ENCODE measurements at places on chromosomes 7 and 10. TPM values are rescaled to one million over a fixed set of nuclear protein-coding genes. Genes with fewer than 3 reads are reported as not detected.

DNA sequence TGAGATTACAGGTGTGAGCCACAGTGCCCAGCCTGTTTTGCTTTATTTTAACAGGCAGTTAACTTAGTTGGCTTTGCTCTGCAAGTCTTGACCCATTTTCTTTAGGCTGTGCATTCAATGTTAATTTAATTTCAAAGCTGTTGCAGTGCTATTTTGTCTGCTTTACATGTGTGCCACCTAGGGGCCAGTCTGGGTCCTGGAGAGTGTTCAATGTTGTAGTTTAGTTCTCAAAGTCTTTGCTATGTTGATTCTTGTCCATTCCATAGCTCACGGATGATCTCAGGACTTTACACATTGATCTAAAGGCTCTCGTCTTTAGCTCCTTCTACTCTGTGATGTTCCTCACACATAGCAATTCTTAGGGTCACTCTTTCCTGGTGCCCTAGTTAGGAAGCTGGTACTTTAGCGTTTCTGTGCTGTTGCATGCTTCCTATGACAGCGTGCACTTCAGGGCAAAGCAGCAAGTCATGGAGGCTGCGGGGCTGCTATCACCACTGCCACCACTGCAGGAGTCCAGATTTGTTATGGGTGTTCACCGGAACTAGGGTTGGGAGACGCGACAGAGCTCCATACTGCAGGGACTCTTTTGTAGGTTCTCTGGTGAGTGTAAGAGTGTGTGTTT, 16.4 kb upstream of the ABCA13 start:
- no peak for DNase-seq

GRCh38 chr10:27658788-27659187, 86.8 kb downstream of the MKX start:
- no peak for DNase-seq

- no peak for DNase-seq
These were observed 43.7 kb downstream of the ITGB8 start for GRCh38 chr7:20374399-20374798.

- no peak for DNase-seq
These were observed 609.4 kb upstream of the C7orf33 start for GRCh38 chr7:147980826-147981813.

- no peak for DNase-seq
These were observed 515.3 kb downstream of the GRID1 start for GRCh38 chr10:85851325-85851724.

GRCh38 chr10:87626422-87626892, 33.2 kb upstream of the PAPSS2 start:
- DNase-seq = no peak

GRCh38 chr7:72069263-72069662, 342.9 kb downstream of the CALN1 start:
- no peak for DNase-seq

DNA sequence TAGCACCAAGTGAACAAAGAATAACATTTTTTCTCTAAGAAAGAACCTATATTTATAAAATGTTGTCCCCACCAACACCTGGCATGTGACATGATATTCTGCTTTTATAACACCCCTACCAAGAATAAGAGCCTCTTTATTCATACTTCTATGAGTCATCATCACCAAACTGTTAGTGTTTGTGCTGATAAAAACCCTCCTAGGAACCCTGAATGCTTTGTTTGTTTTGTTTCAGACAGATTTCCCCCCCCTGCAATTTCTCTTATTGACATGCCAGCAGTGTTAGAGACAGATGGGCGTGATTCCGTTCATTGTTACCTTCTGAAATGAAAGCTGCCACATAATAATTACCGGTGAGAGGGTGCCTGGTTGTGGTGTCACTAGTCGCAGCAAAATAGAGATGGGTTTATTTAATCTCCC, 651.1 kb downstream of the SORCS1 start:
- DNase-seq = no peak

GRCh38 chr10:114223066-114223465, 16.0 kb upstream of the VWA2 start:
- DNase-seq = no peak

- no peak for DNase-seq
These were observed 709.2 kb downstream of the TYW1 start for GRCh38 chr7:67705850-67706249.

- DNase-seq = no peak
These were observed 56.5 kb upstream of the DNAJB6 start for GRCh38 chr7:157280216-157280841.

GRCh38 chr7:17302575-17303142, 4.2 kb downstream of the AHR start:
- no peak for DNase-seq

DNA sequence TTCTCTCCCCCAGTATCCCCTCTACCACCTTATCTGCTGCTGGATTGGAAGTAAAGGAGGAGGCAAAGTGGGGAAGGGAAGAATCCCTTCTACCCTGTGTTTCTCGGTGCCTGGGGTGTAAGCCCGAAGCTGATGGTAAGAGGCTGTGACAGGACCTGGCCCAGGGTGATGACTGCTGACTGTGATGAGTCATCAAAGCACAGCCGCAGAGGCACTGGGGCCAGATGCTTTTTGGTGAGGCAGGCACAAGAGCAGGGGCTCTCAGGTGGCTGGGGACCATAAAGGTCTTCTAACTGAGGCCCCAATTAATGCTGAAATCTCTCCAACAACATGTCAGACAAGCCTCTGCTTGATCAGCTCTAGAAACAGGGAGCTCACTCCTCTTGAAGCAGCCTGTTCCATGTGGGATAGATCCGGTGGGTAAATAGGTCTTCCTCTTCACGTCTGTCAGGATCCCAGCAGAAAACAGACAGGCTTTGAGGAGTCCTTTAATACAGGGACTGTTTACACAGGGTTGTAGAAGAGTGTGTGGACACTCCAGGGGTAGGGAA, 86.1 kb upstream of the PCBD1 start:
- DNase-seq = no peak

VWC2 gene
- 1.3 TPM for polyA plus RNA-seq

WDR86 gene
- polyA plus RNA-seq = 21.1 TPM

PRKG1 gene
- polyA plus RNA-seq = 12.9 TPM

CYTH3 gene
- polyA plus RNA-seq = 36.2 TPM

ZNF679 gene
- polyA plus RNA-seq = not detected

AKR1D1 gene
- 0.13 TPM for polyA plus RNA-seq

OPN1SW gene
- polyA plus RNA-seq = 1.8 TPM

DNAJB9 gene
- polyA plus RNA-seq = 44.8 TPM
